Epithelial cell of proximal tubule (primary cell): ENCODE measurements at places on chromosomes 13 and 19.

- DNase-seq = no peak
Measured at GRCh38 chr19:5125797-5126497, 157.0 kb downstream of the KDM4B start.

DNA sequence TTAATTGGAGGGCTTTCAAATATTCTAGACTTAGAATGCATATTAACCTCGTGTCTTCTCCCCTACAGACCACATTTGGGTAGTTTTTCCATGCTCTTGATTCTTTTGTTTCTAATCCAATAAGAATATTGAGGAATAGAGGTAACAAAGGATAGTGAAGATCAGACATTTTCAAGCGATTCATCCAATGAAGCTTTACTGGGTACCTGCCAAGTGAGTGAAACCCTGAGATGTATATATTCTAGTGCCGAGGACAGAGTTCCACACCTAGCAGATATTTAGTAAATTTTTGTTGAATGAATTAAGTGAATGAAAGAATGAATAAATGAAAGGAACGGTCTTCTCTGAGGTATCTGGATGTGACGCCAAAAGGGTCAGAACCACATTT is 442 bp upstream of the RFC3 start:
- DNase-seq = no peak

DNA sequence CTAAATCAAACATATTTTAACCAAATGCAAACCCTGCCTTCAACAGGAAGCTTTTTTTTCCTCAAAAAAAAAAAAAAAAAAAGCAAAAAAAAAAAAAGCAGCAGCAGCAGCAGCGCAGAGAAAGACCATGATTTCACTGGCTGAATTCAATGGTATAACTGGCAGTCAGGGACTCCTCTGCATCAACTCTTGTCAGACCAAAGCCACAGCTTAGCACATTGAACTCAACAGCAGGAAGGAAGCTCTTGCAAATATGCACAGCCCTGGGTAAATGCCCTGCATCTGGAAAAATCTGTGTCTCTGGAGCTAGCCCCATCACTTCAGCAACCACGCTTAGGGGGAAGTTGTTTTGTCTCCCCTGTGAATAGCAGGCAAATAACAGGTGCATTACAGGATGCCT is 17.6 kb upstream of the DHRS12 start:
- no peak for DNase-seq

- no peak for DNase-seq
Measured at GRCh38 chr13:75325711-75326110, 156.3 kb downstream of the TBC1D4 start.

GRCh38 chr13:43730642-43731041 is 56.1 kb downstream of the ENOX1 start:
- no peak for DNase-seq

GRCh38 chr19:1471515-1472160 is 7.4 kb downstream of the C19orf25 start:
- DNase-seq = no peak

- no peak for DNase-seq
Measured at GRCh38 chr19:16508546-16508945, 12.4 kb downstream of the C19orf44 start.

DNA sequence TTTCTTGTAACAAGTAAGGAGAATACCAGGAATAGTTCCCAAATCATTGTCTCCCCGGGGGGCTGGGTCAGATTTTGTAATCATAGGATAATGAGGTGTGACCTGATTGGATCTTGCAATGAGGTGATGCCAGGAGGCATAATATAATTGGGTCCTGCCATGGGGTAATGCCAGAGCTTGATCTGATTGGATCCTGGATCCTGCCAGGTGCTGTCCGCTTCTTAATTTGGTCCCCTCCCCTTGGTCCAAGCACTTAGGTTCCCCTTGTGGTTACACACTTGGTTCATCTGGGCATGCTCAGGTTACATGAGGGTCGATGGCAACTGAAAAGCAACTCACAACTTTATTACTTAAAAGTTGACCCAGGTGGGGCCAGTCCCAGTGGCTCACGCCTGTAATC is 20.1 kb downstream of the RASL11A start:
- no peak for DNase-seq
